ENCODE measurements at places on chromosomes 6 and 20.

DNA sequence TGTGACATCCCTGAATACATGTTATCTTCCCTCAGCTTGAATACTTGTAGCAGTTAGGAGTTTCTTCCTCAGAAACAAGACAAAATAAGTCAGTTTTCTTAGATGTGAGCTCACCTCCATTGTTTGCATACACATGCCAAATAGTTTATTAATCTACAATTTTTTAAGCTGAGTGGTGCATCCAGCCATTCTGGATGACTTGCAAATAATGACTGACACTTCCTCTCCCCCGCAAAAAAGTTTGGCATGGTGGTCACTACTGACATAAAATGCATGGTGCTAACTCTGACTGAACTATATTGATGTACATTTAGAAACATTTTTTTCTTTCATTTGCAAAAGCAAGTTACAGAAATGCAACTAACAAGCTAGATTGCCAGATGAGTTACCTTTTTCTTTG, 55.5 kb downstream of the CYB5R4 start:
- DNase-seq, result no peak

DNA sequence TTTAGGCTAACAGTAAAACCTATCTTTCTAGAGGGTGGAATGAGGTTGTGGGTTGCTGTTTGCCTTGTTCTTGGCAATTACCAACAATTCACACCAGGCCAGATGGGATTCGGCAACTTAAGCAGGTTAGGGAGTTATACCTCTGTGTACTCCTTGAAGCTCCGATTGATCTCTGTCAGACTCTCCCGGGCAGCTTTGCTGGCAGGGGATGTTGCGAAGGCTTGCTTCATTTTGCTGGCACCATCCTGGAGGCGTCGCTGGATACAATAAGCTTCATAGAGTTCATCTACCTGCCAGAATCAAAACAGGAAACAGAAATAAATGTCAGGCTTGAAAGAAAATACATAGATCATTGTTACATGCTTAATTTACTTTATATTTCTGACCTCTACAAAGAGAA, 66.4 kb upstream of the ARMH2 start:
- DNase-seq, result peak; percentile 22

- no peak for DNase-seq
Observed at GRCh38 chr20:62262064-62262463, 23.7 kb downstream of the OSBPL2 start.

DNA sequence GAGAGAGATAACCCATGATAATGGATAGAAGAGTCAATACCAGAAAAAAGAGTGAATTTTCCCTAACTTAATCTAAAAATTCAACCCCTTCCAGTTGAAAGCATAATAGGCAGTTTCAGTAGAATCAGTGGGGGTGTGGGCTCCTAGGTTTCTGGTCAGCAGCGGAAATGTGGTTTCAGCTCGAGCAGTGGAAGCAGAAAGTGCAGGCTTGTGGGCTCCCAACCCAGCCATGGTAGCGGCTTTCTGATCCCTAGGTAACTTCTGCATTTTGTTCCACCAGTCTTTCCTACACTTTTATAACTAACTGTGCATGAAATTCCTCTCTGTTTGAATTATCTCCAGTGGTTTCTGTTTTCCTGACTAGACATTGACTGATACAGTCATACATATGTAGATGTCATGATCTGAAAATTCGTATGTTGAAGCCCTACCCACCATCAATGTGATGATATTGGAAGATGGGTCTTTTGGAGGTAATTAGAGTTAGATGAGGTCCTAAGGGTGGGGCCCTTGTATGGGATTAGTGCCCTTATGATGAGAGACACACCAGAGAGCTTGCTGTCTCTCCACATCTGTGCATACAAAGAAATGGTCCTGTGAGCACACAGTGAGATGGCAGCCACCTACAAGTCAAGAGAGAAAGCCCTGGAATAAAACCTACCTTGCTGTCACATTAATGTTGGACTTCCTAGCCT, 6.5 kb upstream of the DDO start:
- DNase-seq, result no peak

DNA sequence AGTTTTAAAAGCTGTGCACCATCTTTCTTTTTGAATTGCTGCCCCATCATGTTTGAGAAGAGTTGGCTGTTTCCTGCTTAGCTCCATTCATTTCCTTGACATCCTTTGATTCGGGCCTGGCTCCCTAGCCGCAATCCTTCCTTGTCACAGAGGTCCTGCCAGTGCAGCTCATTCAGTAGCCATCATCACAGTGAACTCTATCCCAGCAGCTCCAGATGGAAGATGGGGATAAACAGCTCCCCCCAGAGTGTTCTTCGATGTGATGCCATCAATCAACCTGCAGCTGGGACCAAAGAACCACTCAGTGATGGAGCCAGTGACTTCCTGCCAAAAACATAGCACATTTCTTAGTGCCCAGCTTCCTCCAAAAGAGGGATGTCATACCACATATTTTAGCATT, 158.8 kb downstream of the FRK start:
- DNase-seq, result no peak

GRCh38 chr6:135913785-135914184, 62.3 kb downstream of the PDE7B start:
- no peak for DNase-seq

DNA sequence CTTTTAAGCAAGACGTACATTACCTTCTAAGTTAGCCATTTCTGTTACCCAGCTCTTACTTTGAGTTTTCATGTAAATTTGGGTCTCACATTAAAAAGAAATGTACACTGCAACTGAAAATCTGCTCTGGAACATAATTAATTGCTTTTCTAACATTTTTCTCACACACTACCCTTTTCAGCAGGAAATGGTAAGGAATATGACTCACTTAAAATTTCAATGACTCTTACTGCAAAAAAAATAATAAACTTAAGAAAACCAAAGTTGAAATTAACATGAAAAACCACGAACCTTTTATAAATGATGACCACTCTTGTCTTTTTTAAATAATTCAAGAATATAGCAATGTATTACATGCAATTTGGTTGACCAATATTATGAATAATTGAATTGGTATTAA, 1.3 kb downstream of the CGA start:
- no peak for DNase-seq

- DNase-seq, result no peak
Observed at GRCh38 chr20:61236713-61237112, 15.3 kb upstream of the CDH4 start.

DNA sequence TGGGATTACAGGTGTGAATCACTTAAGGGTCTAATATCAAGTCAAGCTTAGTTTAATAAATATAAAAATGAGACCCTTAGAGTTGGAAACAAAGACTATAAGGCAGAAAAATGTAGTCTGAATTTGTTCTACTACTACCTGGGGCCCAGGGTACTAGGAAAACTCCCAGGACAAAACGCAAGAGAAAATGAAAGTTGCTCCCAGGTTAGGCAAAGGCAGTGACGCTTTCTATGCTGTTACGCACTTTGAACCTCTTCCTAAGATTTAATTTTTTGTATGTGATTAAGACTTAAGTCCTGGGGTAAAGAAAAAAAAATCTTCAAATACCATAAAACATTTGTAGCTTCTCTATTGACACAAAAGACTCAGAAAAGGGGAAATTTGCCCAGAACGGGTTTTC, 17.3 kb downstream of the DSP start:
- no peak for DNase-seq

DNA sequence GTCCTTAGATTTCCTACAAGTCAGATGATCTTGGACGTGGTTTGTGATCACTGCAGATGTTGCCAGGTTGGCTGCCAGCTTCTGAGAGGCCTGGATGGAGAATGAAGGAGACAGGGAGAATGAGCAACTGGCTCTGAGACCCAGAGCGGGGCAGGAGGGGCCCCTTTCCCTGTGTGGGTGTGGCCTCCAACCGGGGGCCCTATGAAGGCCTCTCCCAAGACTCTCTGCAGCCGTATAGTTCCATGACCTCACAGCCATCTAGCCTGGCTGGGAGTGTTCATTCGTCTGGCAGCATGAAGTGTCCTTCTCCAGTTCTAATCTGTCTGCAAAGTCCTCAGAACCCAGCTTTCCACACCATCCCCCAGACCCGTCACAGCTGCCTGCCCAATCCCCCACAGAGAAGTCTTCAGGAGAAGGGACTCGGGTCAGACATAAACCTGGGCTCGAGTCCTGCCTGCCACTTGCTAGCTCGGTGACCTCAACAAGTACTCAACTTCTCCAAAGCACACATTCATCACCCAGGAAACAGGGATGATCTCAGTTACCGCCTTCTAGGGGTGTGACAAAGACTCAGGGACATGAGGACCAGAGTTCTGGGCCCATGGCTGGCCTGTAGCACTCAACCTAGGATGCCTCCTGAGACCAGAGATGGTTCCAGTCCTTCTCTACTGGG, 122.6 kb downstream of the EDN3 start:
- no peak for DNase-seq

- DNase-seq, result no peak
Observed at GRCh38 chr6:301526-301925, 9.2 kb downstream of the DUSP22 start.

DNA sequence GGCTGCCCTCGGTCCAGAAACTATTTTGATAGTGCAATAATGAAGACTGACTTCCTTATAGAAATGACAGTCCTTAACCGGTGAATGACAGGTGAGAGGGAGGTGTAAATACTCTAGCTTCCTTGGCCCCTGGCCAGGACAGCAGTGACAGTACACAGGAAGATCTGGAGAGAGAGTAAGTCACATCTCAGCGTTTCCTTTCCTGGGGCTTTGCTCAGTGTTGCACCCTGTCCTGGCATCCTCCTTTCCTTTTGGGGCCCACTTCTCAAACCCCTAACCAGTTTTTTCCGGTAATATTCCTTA, 336.9 kb downstream of the CD83 start:
- peak; percentile 56 for DNase-seq

- DNase-seq, result peak; percentile 52
Observed at GRCh38 chr20:51500311-51500710, 42.2 kb downstream of the NFATC2 start.

DNA sequence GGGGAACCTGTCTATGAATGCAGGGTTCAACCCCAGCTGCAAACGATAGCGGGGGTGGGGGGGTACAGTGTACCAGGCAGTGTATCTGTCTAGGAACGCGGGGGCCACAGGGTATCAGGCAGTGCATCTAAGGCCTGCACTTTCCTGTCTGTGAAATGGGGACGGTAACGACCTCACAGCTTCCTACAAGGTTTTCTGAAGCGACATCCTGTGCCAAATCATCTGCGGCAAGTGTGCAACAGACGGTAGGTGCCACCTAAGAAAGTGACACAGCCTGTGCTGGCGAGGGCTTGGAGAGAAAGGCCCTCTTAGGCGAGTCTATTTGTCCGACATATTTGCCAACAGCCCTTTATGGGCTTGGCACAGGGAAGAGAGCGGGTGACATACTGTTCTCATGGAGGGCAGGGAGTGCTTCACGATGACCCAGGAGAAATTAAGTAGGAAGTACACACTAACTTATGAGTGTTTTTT, 3.8 kb downstream of the DIDO1 start:
- no peak for DNase-seq

- no peak for DNase-seq
Observed at GRCh38 chr6:137254966-137255365, 35.8 kb upstream of the IFNGR1 start.

DNA sequence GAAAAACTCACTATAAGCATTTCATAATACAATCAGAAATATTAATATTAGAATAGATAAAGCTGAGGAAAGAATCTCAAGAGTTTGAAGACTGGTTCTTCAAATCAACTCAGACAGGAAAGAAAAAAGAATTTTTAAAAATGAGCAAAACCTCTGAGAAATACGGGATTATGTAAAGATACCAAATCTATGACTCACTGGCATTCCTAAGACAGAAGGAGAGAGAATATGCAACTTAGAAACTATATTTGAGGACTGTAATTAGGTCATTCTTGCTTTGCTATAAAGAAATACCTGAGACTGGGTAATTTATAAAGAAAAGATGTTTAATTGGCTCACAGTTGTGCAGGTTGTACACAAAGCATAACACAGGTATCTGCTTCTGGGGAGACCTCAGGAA, 665.1 kb downstream of the RNF144B start:
- DNase-seq, result no peak

DNA sequence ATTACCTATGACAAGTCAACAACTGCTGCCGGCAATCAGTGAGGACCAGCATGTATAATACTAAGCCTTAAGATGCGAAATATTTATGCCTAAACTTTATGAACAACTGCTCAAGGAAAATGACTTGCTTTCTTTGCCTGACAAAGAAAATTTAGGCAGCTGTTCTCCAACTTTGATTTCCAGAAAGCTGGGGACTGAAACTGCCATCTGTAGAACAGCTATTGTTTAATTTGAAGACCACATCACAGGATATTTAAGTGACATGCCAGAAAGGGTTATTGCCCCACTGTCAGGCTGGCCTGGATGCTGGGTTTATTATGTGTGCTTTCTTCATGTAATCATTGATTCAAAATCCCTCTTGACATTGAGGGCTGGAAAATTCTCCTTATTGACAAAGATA, 153.9 kb upstream of the ENPP5 start:
- DNase-seq, result no peak

- no peak for DNase-seq
Observed at GRCh38 chr6:163356324-163356723, 58.2 kb upstream of the QKI start.

DNA sequence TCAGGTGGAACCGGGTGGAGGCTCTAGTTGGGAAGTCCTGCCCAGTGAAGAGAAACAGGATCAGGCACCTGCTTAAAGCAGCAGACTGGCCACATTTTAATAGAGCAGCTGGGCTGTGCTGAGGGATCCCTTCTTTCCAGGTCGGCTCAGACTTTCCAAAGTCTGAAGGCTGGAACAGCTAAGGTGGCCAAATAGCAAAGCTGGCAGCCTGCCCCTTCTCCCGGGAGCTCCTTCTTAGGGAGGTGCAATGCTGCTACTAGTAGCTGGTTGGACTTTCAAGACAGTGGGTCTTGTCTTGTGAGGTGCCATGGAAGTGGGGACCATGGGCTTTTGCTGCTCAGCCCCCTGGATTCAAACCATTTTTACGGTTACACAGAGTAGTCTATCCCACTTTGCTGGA, 30.7 kb upstream of the CST5 start:
- no peak for DNase-seq

DNA sequence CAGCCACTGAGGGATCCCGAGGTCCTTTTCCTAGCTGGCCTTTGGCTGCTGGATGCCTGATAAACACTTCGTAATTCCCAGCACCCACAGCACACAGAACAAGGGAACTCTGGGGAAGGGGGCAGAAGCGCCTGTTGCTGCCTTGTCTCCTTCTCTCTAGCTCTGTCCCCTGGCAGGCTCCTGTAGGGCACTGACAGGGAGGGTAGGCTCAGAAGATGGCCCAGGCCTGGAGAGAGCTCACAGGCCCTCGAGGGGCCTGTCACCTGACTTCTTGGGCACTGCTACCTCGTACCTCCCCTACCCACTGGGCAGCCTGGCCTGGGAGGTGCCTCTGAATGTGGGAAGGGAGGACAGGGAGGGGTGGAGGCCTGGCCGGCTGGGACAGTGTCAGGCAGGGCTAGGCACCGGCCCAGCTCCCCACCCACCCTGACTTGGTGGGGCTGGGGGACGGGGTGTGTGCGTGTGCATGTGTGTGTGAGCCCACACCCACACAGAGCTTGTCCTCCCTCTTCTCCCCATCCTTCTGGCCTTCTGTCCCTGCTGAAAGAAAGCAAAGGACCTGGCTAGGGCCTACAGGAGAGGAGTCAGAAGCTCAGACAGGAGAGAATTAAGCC, 18.1 kb downstream of the C6orf132 start:
- DNase-seq, result no peak

GRCh38 chr6:93341900-93342613, 77.3 kb downstream of the EPHA7 start:
- DNase-seq, result no peak
